Stimulated activated CD8-positive, alpha-beta memory T cell treated with anti-CD3 and anti-CD28 coated beads, Interleukin-4, amount 100 ng/mL, for 1 hour (primary cell): ENCODE measurements at places on chromosomes 2 and 18.

DNA sequence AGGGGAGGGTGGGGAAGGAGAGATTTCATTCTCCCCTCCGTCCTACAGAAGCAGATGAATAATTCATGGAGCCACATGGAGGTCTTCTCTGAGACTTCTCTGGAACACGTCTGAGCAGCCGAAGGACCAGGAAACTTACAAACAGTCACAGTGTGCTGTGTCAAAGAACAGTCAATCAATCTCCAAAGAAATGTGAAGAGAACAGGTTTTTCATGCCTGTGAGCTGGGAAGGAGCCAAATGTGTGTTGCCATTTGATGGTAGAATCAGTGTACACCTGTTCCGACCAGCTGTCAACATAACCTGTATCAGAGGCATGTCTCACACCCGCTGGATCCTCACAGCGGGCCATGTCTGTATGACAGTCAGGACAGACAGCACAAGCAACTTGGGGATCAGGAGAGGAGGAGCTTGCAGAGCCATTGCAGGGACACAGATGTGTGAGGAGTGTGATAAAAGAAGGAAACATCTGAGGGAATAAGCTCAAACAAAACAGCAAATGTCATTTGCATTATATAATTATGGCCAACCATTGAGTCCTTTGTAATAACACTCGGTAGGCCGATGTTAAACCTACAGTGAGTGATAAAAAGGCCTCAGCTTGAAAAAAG is 298.5 kb downstream of the EN1 start:
- no peak for DNase-seq

DNA sequence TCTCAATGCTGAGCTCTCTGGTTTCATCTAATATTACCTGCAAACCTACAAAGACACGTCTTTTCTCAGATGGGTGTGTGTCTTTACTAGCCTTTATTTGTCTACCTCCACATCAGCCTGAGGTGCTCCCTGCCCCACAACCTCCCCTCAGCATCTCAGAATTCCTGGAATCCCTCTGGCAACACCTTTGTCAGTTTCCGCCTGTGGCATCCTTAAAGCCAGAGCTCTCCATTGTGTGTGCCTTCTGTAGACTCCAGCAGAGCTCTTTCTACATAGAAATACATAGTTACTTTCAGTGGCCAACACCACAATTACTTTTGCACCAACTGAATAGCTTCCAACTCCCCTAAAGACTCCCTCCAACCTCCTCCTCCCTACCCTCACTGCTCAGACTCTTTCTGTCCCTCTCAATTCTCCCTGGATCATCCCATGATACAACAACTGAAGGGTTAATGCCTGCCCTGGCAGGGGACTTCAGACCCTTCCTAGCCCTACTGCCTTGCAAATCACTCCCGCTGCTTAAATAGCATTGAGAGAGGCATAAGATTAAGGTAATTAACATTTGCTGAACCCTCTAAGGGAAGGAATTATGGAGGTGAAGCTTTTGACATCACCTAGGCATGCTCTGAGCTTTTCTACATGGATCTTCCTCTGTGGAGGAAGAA is 39.6 kb upstream of the RMDN2 start:
- no peak for DNase-seq

GRCh38 chr2:118752762-118753429 is 94.6 kb downstream of the EN1 start:
- no peak for DNase-seq

- no peak for DNase-seq
Measured at GRCh38 chr2:224377751-224378700, 23.9 kb downstream of the FAM124B start.

- no peak for DNase-seq
Measured at GRCh38 chr2:52395912-52396311, 1364.0 kb upstream of the NRXN1 start.

DNA sequence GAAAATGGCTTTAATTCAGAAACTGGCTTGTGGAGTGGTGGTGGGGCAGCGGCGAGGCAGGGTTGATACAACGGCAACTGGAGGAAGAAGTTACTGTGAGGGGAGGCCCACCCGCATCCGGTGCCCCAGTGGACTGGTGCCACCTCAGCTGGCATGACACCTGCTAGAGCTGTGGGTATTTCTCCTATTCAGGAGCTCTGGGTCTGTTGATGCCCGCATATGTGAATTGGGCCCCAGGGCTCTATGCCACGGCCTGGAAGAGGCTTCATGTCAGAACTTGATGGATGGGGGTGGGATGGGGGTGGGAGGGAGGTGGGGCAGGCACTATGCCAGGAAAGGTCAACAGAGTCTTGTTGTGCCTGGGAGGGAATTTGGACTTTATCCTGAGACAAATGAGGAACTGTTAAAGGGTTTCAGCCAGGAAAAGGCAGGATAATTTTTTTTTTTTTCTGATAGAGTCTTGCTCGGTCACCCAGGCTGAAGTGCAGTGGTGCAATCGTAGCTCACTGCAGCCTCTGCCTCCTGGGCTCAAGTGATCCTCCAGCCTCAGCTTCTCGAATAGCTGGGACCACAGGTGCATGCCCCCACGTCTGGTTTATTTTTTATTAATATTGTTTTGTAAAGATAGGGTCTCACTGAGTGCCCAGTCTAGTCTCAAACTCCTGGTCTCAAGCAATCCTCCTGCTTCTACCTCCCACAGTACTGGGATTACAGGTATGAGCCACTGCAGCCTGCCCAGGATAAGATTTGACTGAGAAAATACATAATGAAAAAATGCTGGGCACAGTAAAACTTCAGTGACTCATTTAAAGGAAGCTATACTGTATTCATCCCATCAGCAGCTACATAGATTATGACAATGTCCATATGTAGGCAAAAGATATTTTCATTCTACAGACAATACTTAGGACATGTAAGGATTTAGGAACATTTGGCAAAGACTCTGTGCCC is 52.6 kb downstream of the SH2D6 start:
- no peak for DNase-seq

DNA sequence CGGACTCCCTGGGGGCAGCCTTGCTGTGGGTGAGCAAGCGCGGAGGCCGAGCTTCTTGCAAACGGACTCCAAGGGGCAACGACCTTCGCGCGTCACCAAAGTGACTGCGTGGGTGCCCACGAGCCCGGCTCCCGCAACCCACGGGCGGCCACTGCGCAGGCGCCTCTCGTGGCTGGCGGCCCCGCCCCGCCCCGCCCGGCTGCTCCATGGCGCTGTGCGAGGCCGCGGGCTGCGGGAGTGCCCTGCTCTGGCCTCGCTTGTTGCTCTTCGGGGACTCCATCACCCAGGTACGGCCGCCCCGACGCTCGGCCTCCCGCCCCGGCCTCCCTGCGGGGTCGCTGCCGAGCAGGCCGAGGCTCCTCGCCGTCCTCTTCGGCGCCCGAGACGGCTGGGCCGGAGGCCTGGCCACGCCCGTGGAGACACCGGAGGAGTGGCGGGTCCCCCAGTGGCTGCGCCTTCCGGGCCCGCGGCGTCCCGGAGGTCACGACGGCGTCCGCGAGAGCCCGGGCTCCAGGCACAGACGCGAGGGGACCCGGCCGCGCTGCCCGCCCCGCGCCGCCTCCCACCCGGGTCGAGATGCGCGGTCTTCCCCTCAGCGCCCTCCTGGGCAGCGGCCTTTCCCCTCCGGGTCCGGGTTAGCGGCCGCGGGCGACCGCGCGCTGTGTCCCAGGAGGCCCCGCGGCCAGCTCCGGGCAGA is at the start of gene IAH1:
TSS of gene IAH1 (plus strand) at position 191 of the 697 bp plus-strand sequence. CDS start at position 207, 16 bp downstream.
- peak; percentile 55 for DNase-seq

GRCh38 chr2:7012141-7012764 is 95.0 kb downstream of the RNF144A start:
- no peak for DNase-seq

DNA sequence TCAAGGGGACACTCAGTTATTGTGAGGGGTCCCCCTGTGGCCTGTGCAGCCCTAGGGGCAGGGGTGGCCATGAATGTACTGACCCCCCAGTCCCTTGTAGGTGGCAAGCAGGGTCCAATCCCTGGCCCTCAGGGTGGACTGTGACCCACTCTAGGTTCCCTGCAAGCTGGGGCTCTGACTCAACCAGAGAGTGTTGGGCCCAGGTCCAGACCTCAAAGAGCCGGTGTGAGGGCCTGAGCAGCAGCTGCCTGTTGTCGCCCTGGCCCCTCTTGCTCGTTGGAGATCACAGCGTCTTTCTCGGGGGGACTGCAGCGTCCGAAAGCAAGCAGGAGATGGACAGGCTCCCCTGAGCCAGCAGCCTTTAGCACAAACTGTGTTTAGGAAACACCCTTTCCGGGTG is 66.8 kb upstream of the ATG16L1 start:
- DNase-seq, result no peak

- DNase-seq, result no peak
Measured at GRCh38 chr2:221312634-221313033, 259.5 kb downstream of the EPHA4 start.

GRCh38 chr2:56448403-56449001 is 264.7 kb downstream of the CCDC85A start:
- DNase-seq, result no peak

- DNase-seq, result no peak
Measured at GRCh38 chr2:23283653-23284052, 101.3 kb upstream of the KLHL29 start.

DNA sequence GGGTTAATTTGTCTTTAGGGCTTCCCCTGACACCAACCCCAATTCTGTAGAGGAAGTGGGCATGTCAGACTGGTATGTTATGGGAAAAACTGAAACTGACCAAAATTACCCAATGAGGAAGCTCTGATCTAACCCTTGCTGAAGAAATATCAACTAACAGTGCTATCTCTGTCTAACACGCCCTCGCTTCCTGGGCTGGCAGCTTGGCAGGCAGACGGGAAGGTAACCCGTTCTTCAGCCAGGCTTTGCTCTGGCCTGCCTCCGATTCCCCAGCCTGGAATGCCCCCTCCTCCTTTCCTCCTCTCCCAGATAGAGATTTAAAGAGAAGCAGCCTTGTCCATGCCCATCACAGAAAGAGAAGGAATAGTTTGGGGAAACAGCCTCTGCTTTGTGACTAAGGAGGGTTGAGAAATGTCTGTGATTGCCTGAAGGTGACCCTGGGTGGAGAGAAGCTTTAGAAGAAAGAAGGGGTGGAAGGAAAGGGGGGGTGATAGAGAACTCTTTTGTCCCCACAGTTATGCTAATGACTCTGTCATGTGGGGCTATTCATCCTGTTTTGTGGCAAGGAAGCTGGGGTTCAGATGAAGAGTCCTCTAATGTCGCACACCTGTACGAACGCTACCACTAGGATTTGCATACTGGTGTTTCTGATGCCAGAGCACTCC is 15.4 kb downstream of the HK2 start:
- DNase-seq, result no peak

DNA sequence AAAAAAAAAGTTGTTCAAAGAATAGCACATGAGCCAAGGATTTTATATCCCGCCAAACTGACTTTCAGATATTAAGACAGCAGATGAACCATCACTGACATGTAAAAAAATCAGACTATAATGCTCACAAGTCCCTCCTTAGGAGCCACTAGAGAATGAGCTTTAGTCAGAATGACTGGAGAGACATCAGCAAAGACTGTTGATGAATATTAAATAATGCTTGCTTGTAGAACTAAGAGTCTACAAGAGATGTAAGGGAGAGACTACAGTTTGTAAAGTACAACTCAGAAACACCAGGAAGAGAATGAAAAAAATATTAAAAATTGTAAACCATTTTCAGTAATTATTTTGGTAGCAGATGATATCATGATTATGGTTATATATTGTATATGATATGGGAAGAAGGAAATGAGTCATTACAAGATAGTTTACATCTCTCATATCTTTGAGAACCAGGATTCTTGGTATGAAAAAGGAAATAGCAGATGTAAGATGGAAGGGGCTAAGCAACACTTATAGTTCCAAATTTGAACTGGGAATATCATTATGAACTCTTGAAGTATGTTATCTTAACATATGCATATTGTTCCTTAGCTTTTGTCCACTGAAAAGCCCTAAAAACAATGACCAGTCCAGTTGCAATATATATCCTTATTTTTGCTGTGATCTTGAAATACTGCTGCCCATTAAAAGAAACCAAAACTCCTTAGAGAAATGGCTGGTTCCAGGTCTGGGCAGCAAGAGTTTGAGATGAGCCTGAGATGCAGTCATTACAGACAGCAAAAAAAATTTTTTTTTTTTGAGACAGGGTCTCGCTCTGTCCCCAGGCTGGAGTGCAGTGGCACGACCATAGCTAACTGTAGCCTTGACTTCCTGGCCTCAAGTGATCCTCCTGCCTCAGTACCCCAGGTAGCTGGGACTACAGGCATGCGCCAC is 55.7 kb downstream of the PTPN2 start:
- DNase-seq, result no peak

DNA sequence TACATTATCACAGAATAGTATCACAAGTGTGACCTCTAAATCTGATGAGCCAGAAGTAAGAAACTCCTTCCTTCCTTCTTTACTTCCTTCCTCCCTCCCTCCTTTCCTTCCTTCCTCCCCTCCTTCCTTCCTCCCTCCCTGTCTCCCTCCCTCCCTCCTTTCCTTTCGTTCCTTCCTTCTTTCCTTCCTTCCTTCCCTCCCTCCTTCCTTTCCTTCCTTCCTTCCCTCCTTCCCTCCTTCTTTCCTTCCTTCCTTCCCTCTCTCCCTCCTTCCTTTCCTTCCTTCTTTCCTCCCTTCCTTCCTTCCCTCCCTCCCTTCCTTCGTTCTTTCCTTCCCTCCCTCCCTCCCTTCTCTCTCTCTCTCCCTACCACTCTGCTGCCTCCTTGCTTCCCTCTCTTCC is 359.2 kb downstream of the OSR1 start:
- no peak for DNase-seq

DNA sequence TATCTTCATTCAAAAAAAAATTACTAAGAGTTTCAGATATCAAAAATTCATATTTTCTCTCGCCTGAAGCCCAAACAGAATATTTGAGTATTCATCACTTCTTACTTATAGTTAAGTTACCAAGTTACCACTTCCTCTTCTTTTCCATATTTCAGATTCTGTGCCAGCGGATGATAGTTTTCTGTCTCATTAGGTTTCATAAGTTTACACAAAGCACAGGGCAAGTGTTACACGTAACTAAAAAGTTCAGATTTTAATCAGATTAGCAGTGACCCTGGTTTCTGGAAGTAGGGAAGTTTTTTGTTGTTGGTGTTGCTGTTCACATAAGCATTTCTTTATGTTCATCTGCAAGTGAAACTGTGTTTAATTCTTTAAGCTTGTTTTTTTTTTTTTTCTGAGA is 10.2 kb downstream of the AFTPH start:
- no peak for DNase-seq
